ENCODE measurements at places on chromosomes 11 and 22.

DNA sequence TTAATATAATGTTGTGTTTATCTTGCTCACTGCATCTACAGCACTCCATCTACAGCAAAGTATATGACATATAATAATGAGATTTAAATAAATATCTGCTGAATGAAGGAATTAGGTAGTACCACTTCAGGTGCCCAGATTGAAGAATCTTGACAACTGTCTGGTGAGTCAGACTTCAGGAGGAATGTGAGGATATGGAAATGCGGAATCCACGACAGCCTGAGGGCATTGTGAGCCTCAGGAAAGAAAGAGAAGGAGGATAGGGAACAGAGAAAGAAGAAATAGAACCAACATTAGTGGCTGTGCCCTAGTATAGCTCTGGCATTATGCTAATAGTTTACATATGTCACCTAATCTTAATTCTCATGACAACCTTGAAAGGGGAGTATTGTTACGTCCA lies 304.4 kb downstream of the AASDHPPT start:
- DNase-seq: no peak

DNA sequence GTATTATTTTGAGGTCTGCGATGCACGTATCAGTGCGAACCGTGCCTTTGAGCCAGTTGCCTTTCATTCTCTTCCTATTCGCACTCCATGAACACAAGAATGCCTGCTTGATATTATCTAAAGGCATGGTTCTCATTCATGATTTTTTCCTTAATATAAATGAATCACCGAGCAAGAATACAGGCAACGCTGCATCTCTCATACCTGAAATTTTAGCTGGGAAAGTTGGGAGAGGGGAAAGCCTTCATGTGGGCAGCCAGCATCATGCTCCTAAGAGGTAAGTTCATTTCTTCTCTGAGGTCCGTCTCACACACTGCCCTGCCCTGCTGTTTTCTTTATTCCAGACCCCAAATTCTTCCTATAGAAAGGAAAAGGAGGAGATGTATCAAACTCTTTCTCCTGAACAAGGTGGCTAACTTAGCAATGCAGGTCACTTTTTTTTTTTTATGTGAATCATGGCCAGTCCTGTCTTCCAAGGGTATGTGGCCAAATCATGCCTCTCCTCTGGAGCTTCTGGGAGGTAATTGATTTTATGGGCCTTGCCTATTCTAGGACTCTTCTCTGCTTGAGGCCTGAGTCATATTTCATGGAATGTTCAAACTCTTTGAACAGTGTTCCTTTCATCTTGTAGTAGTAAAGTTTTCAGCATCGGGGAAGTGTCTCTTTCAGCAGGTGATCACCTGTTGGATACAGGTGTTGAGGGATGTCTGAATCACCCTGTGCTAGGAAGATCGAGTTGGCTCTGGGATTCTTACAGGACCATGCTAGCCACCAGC lies 3.2 kb downstream of the GLB1L2 start:
- DNase-seq: no peak

- DNase-seq: no peak
Measured at GRCh38 chr22:48146426-48146825, 1384.0 kb downstream of the TBC1D22A start.

DNA sequence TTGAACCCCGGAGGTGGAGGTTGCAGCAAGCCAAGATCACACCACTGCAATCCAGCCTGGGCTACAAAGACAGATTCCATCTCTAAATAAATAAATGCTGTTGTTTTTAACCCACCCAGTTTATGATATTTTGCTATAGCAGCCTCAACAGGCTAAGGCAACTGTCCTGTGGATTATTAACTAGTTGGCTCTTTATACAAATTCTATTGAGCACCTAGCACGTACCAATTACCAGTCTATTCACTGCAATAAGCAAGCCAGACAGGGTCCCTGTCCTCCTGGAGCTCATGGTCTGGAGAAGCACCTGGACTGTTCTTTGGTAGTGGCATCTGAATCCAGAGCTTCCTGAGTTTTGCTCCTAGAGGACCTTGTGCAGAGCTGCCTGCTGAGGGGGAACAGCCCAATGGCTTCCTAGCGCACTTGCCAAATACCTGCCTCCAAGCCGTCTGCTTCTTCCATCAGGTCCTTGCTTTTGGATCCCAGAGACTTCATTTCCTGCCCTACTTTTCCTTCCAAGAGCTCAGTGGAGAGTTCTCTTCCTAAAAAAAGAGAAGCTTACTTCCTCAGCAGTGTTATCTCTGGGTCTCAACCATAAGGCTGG lies 49.9 kb upstream of the MICAL2 start:
- no peak for DNase-seq

GRCh38 chr11:31030138-31030792 lies 339.3 kb downstream of the DCDC1 start:
- no peak for DNase-seq

DNA sequence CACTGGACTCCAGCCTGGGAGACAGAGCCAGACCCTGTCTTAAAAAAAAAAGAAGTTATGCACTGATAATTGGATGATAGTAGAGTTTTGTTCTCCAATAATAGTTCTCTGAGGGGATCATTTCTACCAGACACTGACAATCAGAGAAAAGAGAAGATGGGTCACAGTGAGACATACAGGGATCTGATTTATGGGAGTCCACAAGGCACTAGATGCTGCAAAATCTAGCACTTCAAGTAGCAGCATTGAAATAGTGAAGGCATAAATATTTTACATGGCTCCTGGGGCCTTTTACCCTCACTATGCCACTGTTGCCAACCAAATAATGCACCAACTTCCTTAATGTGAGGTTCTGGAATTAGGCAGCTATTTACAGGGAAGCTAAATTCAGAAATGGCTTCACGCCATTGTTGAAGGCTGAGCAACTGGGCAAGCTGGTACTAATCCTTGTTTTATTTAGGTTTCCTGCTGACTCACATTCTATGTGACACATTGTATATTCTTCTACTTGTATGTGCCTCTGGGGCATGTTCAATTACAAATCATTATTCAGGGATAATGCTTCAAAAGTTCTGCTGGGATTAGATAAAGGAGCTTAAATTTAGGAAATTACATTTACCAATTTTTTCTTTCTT lies 38.2 kb upstream of the ABTB2 start:
- DNase-seq: no peak

DNA sequence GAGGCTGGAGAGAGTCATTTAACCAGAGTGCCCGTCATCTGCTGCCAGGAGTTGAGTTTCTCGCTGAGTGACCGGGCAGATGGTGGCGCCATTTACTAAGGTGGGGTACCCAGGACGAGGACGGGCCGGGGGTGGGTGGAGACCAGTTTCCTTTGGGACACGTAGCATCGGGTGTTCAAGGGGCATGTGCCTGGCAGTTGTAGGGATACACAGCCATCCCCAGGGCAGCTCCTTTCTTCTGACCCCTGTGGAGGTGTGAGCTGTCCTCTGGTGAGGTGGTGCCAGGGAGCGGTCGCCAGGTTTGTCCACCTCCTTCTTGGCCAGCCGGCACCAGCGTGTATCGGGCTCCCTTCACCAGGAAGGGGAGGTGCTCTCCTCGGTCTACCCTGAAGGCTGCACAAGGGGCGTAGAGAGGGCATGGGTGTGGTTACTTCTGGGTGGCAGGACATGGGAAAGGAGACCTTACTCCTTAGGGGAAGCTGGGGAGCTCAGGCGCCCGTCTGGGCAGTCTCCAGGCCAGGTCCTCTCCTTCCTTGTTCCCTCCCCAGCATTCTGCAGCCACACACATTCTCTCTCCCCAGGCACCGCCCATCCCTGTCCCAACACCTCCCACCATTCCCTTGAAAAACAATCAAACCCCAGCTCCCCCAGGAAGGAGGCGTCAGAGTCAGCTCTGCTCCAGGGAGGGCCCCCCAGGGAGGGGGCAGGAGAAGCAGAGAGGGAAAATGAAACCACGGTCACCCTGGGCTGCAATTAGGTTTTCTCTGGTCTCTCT lies 10.3 kb upstream of the MB start:
- peak; percentile 59 for DNase-seq

DNA sequence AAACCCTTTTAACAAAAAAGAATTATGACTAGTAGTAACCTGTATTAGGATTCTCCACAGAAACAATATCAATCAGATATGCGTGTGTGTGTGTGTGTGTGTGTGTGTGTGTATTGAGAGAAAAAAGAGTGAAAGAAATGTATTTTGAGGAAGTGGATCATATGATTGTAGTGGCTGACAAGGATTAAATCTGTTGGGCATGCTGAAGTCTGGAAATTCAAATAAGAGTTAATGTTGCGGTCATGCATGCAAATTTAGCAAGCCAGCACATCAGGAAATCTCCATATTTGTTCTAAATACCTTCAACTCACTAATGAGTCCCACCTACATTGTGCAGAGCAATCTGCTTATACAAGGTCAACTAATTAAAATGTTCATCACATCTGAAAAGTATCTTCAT lies 46.8 kb upstream of the IGLL5 start:
- no peak for DNase-seq

DNA sequence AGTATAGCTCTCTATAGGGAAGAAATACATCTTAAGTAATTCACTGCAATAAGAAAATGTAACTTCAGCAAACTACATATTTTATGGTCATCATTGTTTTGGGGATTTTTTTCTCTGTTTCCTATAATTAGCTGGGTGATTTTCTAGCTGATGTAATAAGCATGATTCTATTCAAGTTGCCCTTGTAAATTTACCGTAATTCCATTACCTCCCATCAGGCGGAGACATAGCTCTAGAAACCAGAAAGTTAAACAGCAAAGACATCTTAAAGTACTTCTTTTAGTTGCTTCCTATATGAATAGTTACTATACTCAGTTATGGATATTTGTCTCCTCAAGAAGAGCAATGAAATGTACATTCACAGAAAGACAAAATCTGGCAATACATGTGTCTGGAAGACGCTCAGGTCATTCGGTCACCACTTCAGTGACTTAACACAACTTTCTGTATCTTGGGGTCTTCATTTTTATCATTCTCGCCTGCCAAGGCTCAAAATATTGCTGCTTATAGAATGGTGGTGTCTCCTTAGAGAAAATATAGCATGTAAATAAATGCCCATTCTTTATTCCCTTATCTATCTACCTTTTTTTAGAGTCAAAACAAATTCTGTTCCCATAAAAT lies 239.9 kb upstream of the ZC3H12C start:
- no peak for DNase-seq

All from stimulated activated CD8-positive, alpha-beta memory T cell treated with anti-CD3 and anti-CD28 coated beads, Interleukin-7, amount 100 ng/mL, for 48 hours (primary cell).